ENCODE measurements at places on chromosomes 3 and 15.

- no peak for DNase-seq
Observed at GRCh38 chr3:171315919-171316318, 144.3 kb downstream of the TNIK start.

GRCh38 chr15:77901251-77901881, 176.1 kb downstream of the TBC1D2B start:
- no peak for DNase-seq

GRCh38 chr15:78406016-78406585, 31.9 kb upstream of the IREB2 start:
- peak; percentile 50 for DNase-seq

DNA sequence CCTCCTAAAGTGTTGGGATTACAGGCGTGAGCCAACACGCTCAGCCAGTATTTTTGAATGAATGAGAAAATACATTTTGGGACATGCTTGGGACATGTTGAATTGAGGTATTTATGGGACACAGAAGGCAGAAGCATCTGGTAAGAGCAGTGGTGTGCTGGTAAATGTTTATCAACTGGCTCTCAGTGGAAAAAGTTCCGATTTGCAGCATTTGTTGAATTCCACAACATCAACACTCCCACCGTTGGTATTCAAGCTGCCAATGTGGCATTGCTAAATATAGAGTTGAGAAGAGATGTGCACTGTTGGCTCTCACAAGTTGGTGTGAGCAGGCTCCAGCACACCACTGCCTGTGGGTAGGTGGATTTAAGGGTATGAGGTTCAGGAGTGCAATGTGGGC, 35.8 kb upstream of the LRRFIP2 start:
- DNase-seq = no peak

- DNase-seq = peak; percentile 33
Observed at GRCh38 chr15:66287461-66288057, 5.8 kb upstream of the DIS3L start.

DNA sequence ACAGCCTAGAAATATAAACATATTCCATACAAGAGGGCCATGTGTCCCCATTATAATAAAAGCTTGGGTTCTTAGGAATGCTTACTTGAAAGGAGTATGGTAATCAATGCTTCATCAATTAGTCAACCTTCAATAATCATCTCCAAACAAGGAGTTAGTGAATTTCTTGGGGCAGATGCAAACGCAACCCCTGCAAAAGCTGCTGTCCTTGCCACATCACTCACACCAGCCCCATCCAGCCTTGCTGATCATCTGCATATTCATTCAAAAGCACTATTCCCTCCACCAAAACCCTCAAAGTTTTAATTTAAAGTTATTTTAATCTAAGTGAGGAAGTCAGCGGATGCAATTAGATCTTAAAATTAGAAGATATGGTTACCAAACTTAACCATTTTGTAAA, 54.0 kb upstream of the VGLL4 start:
- DNase-seq = no peak

DNA sequence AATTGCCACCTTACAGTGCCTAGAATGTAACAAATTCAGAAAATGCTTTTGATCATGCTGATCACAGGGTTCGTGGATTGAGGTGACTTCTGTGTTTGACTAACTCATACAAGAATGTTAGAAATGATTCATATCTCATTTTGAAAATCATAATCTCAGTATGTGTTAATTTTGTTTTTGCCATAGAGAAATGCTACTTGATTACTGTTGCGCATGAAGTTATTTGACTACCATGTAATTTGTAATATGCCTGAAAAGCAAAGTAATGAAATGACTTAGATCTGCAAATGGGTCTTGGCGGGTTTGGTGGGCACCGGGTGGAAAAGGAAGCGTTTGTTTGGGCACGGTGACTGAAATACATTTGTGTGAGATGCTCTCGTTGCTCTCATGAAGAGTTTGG, 173.6 kb upstream of the BHLHE40 start:
- no peak for DNase-seq

- DNase-seq = no peak
Observed at GRCh38 chr3:28912120-28912885, 368.6 kb upstream of the RBMS3 start.

DNA sequence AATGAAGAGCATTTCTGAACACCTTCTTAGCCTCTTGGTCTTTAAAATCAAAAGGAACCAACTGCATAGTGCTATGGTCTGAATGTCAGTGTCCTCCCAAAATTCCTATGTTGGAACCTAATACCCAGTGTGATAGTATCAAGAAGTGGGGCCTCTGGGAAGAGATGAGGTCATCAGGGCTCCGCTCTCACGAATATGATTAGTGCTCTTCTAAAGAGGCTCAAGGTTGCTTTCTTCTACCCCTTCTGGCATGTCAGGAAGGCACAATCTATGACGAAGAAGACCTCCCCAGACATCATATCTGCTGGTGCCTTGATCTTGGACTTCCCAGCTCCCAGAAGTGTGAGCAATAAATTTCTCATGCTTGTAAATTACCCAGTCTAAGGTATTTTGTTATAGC, 209.5 kb downstream of the MAGI1 start:
- DNase-seq = no peak

DNA sequence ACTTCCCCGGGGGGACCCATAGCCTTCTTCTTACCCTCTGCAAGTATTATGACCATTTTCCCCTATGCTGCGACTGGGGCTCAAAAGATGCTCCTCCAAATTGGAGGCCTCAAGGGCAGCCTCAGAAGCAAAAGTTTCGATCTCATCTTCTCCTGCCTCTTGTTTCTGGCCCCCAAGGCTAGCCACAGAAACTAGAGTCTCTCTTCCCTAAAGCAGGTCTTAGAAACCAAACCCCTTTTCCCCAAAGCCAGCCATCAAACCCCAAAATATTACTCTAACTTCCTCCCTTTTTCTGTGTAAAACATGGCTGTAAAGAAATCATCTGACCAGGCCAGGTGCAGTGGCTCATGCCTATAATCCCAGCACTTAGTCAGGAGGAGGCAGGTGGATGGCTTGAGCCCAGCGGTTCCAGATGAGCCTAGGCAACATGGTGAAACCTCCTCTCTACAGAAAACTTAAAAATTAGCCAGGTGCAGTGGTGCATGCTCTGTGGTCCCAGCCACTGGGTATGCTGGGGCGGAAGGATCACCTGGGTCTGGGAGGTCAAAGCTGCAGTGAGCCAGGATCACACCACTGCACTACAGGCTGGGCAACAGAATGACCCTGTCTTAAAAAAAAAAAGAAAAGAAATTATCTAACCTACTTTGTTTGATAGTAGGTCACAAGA, 36.7 kb upstream of the MFGE8 start:
- no peak for DNase-seq

DNA sequence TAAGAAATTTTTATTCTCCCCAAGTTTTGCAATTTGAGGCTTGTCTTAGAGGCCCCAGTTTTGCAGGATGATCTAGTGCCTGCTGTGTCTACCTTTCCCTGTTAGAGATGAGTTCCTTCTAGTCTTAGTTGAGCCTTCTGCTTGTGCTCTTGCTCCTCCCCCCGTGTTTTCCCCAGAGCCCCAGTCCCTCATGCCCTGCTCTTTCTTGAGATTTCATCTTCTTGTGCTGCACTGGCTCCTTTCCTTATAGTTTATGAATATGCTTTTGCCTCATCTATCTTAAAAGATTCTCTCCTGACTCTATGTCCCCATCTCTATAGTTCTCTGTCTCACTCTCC, 4.7 kb downstream of the GAP43 start:
- no peak for DNase-seq

DNA sequence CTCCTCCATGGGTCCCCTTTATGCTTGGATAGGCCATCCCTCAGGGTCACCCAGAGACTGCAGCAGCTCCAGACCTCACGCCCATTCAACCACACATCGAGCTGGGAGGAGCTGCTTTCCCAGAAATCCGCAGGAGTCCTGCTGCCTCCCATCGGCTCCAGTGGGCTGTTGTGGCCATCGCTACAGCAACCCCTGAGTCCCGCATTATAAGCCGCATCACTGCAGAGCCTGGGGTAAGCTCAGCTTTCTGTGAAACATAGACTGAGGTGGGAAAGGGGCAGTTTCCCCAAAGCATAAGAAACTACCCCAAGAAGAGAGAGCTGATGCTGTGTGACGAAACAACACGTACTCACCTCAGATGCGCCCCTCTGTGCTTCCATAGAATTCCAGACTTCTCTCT, 35.7 kb downstream of the MRPL46 start:
- no peak for DNase-seq

DNA sequence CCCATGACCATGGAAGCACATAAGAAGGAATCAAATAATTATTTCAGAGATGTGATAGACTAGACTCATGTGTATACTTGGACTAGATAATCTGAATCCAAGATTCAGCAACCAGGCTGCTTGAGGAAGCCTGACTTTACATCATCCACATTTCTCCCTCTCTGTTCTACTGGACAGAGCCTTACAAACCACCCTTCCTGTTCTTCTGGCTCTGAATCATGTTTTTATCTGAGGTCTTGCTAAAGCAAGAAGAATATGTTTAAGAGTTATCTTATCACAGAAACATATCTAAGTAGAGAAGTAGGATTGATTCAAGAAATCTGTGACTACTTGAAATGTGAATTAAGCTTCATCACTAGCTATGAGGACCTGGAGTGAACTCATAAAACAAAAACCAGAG, 71.1 kb upstream of the SLC24A5 start:
- DNase-seq = no peak

DNA sequence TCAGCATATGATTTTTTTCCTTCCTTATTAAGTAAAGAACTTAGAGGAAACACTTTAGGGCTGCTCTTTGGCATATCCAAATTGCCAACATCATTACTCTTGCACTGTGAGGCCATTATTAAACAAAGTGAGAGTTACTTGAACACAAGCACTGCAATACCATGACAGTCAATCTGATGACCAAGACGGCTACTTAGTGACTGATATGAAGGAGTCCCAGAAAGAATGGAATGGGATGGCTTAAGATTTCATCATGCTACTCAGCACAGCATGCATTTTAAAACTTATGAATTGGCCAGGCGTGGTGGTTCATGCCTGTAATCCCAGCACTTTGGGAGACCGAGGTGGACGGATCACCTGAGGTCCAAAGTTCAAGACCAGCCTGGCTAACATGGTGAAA, 55.2 kb downstream of the FAM98B start:
- DNase-seq = no peak

DNA sequence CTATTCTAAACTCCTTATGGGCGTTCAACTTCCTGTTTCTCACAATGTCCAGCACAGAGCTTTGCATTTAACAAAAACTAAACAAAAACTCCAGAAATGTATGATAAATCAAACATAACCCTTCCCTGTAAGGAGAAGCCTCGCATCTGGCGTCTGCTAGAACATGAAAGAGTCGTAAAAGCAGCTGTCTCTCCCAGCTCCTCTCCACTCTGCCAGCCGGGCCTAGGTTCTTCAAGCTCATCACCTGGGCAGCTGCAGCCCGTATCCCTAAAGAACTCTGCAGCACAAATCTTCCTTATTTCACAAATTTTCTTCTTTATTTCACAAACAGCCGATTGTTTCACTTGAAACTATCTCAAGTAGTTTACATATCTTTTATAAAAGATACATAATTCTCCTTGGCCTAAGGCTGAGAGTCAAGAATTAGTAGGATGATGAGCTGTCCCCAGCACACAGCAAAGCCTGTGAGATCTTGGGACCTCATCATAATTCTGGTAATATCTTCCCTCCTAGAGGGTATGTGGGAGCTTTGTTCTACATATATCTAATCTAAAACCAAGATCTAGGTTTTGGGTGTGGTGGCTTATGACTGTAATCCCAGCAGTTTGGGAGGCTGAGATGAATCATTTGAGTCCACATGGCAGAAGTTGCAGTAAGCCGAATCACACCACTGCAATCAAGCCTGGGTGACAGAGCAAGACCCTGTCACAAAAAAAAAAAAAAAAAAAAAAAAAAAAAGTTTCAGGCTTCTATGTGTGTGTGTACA, 35.3 kb downstream of the ANXA2 start:
- DNase-seq = peak; percentile 31

DNA sequence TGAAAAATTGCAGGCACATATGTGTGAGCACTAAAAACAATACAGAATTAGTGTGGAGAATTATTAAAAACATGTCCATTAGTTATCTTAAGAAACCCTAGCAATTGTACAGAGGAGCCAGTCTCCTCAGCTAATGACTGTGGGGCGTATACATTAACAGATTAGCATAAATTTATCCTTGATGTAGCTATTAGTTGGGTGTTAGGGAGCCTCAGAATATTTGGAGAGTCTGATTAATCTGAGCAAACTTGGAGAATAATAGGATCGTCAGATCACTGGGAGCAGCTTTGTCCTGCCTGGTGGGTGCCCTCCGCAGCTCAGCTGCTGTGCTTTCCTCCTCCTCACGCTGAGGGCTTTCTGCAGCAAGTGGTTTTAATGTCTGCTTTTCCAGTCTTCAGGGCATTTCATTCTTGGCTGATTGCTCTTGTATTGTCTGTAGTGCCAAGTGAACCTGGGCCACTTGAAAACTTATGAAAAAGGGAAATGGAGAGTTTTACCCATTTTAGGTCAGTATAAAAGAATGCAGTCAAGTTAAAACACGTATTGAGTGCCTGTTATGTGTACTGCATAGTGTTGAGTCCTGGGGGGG, 417.4 kb upstream of the SEMA6D start:
- DNase-seq = no peak

Measured in NB4 (cell line).